ENCODE measurements at places on chromosomes 2 and 18. TPM values are rescaled to one million over a fixed set of nuclear protein-coding genes. Genes with fewer than 3 reads are reported as not detected.

The SF3B6 gene
- 73.7 TPM for total RNA-seq

DNA sequence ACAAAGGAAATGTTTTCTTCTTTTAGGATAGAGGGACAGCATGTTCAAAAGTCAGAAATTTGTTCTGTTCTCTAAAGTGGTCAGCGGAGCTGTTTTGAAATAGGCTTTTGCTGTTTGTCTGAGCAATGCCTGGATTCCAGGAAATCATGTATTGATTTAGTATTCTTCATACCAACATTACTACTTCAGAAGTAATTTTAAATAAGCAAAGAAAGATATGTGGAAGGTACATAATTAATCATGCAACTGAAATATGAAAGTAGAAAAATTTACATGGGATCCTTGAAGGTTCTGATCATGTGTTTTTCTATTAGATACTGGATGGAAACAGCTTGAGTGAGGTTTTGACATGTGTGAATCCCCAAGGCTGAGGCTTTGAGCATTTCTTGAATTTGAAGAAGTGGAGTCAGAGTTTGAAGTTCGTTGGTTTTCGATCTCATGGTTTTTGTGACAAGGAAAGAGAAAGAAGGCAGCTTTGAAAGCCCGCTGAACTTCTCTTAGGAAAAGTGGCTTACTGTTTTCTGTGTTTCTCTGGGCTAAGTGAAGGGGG lies 220.0 kb downstream of the LDLRAD4 start:
- no peaks in the 10 kb centered on the region for H3K36me3 ChIP-seq
- no peak overlapping the region for H3K4me3 ChIP-seq
- H3K4me1 ChIP-seq: no peaks in the 10 kb centered on the region
- no peaks in the 10 kb centered on the region for H3K27me3 ChIP-seq

DNA sequence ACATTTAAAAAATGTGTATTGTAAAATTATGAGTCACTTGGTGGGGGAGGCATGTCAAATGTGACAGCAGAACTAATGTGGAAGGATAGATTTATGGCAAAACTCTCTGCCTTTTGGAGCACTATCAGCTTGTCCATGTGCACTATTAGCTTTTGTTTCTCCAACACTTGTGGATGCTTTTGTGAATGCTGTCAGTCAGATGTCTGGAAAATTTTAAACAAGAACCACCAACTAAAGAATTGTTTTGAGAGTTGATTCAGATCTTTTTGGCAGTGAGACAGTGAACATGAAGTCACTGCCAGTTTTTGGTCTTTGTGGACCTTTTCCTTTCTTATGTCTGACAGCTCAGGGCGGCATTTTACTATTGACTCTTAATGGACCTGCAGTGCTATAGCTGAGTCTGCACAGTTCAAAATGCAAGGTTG lies 72.4 kb downstream of the KIAA1328 start:
- no peaks in the 10 kb centered on the region for H3K4me1 ChIP-seq
- no peak overlapping the region for H3K27ac ChIP-seq
- H3K27me3 ChIP-seq: no peaks in the 10 kb centered on the region
- H3K4me3 ChIP-seq: no peak overlapping the region

- H3K36me3 ChIP-seq: no peaks in the 10 kb centered on the region
- no peak overlapping the region for H3K4me3 ChIP-seq
- H3K4me1 ChIP-seq: no peaks in the 10 kb centered on the region
- H3K27ac ChIP-seq: no peak overlapping the region
- DNase-seq: no peak
- H3K27me3 ChIP-seq: no peaks in the 10 kb centered on the region
Measured at GRCh38 chr2:230944757-230945372, 19.8 kb upstream of the GPR55 start.

GRCh38 chr2:41129988-41130387 lies 678.1 kb upstream of the SLC8A1 start:
- no peaks in the 10 kb centered on the region for H3K36me3 ChIP-seq
- no peaks in the 10 kb centered on the region for H3K4me1 ChIP-seq
- H3K4me3 ChIP-seq: no peak overlapping the region
- DNase-seq: no peak
- H3K27ac ChIP-seq: no peak overlapping the region

DNA sequence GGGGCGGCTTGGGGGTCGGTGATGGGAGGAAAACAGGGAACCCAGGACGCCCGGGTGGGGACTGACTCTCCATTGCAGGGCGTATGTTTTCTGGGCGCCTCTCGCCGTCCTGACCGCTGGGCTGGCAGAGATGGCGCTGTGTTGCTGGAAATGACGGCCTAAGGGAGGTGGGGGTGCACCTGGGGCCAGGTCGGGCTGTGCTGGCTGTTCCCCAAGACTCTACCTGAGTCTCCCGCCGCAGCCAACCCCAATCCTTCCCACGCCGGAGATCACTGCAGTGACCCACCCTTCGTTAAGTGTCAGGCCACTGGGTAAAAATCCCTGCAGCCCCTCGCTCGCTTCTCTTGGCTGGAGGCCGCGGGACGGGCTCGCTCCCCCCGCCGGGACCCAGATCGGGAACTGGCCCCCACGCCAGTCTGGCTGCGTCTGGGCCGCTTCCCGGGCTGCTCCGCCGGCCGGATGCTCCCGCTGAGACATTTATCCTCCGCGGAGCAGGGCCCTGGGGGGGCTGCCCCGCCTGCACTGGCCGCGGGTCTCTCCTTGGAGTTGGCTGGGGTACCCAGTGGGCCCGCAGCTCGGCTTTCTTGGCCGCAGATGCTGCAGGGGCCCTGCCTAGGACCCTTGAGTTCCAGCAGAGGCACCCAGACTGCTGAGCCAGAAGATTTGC lies 7.8 kb upstream of the ARMC9 start:
- no peaks in the 10 kb centered on the region for H3K36me3 ChIP-seq
- H3K27me3 ChIP-seq: no peaks in the 10 kb centered on the region

GRCh38 chr2:41937921-41938708 lies 109.7 kb upstream of the PKDCC start:
- peaks cover 8% of the 10 kb centered on the region for H3K4me1 ChIP-seq
- H3K4me3 ChIP-seq: no peak overlapping the region
- no peak for DNase-seq
- no peaks in the 10 kb centered on the region for H3K36me3 ChIP-seq
- H3K27ac ChIP-seq: peak overlapping the region; percentile 78
- H3K27me3 ChIP-seq: no peaks in the 10 kb centered on the region

GRCh38 chr18:36470896-36471295 lies 173.4 kb downstream of the FHOD3 start:
- no peaks in the 10 kb centered on the region for H3K36me3 ChIP-seq
- H3K4me1 ChIP-seq: no peaks in the 10 kb centered on the region
- H3K4me3 ChIP-seq: no peak overlapping the region
- no peaks in the 10 kb centered on the region for H3K27me3 ChIP-seq
- no peak for DNase-seq

- no peaks in the 10 kb centered on the region for H3K36me3 ChIP-seq
- H3K27me3 ChIP-seq: peaks cover 56% of the 10 kb centered on the region
- H3K4me1 ChIP-seq: no peaks in the 10 kb centered on the region
- H3K4me3 ChIP-seq: no peak overlapping the region
- no peak for DNase-seq
Measured at GRCh38 chr2:232351686-232352510, 26.7 kb upstream of the ALPP start.

DNA sequence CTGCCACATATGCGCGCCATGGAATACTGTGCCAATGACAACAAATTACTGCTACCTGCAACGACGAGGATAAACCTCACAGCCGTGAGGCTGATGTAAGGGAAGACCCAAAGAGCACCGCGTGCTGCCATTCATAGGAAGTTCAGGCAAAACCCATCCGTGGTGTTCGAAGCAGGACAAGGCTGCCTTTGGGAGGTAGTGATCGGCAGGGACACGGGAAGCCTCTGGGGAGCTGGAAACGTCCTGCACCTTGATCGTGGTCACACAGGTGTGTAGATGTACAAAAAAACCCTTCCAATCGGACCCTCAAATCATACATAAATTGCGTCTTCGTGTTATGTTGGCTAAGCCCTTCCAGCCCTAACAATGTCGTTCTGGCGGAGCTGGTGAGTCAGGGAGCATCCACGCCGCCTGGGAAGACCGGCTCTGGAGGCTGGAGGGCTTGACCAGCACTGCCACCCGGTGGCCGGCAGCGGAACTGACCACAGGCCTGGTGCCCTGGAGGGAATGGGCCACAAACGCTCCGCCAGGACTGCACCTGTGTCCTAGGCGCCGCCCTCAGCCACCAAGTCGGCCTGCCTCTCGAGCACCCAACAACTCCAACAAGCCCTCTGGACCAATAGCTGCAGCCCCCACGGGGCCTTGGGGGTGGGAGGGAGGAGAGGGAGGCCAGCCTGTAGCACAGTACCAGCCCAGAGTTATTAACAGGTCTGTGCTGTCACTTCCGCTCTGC lies 4.1 kb upstream of the NEURL3 start:
- no peak overlapping the region for H3K4me3 ChIP-seq
- no peaks in the 10 kb centered on the region for H3K36me3 ChIP-seq
- DNase-seq: peak; percentile 67
- peaks cover 20% of the 10 kb centered on the region for H3K4me1 ChIP-seq

- no peak for DNase-seq
- no peaks in the 10 kb centered on the region for H3K36me3 ChIP-seq
- H3K27ac ChIP-seq: no peak overlapping the region
- no peak overlapping the region for H3K4me3 ChIP-seq
- no peaks in the 10 kb centered on the region for H3K27me3 ChIP-seq
- H3K4me1 ChIP-seq: no peaks in the 10 kb centered on the region
Measured at GRCh38 chr2:24509840-24510239, 18.8 kb downstream of the NCOA1 start.
